ENCODE measurements at places on chromosomes 7 and 10.
A peak's percentile ranks its signal among the peaks of the same experiment; 100 is the strongest.

DNA sequence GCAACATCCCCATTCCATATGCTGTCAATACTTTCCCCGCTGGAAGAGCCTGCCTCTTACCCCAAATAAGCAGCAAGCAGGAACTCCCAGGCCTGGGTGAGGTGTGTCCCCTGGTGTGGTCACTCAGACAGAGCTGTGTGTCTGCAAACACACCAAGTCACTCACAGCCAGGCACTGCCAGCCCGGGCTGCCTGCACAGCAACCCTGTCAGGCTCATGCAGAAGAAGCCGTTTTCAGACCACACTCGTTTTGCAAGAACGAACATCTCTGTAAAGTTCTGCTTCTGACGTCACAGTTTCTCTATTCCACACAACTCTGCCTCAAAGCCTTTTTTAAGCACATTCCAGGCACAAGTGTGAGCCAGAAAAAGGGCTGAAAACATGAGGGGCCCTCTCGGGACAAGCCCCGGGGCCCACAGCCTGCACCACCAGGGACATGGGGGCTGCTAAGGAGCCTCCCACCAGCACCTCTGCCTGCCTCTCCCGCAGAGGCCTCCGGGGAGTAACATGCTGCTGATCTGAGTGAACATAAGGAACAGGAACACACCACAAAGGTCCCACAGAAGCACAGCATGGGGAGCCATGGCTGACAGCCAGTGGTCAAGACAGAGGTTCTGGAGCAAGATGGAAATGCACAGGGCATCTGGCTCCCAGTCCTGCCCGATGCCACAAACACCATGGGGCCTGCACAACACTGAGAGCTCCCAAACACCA is 11.4 kb downstream of the PTPRN2 start:
- no peak for DNase-seq

DNA sequence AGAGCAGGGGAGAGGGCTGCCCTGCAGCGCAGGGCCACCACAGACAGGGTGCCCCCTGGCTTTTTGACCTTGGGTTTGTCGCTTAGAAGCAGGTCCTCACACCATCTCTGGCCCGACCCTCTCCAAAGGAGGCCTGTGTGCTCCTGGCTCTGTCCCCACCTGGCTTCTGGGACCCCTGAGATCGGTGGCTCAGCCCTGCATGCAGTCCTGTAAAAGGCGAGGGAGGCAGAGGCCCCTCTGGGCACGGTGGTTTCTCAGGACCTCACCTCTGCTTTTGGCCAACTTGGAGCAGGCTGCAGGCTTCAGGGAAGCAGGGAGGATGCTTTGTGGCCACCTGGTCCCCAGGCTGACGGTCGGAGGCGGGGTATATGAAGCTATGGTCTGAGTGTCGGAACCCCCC is 21.4 kb downstream of the WDR86 start:
- DNase-seq = no peak

- DNase-seq = no peak
Measured at GRCh38 chr7:2967705-2968104, 76.0 kb downstream of the CARD11 start.

GRCh38 chr10:100736809-100737354 is 8.5 kb upstream of the PAX2 start:
- DNase-seq = no peak

DNA sequence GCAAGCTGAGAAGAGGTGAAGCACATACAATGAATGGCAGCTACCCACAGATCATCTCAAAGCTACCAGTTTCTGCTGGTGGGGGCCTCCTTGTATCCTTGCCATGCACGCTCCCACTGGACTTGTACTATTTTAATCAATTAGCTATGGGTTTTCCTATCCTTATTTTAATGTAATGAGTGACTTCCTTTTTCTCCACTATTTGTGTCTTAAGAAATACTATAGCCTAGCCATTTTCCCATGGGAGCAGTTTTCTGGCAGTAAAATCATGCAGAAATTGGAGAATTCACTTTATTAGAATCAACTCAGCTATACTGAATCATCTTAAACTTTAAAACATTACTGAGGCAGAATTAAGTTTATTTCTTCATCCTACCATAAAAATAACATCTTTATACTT is 73.5 kb downstream of the CTNNA3 start:
- DNase-seq = no peak

GRCh38 chr10:103648636-103649532 is 155.4 kb downstream of the NEURL1 start:
- peak; percentile 28 for DNase-seq

DNA sequence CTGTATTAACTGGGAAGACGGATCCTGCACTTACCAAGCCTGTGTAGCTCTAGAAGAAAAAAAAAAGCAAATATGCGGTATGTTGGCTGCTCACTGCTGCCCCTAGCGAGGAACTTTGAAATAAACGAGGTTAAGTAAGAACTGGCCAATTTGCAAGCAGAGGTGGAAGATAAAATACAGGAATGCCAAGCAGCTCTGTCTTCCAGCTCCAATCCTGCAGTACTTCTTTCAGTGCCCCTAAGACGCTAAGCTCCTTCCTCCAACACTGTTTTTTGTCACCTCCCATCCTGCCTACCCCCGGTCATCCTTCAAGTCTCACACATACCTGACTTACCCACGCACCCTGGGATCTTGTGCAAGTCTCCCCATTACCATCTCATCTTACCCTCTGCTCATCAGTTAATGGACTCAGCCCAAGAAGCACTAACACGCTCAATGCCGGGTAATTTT is 809 bp downstream of the C10orf143 start:
- peak; percentile 34 for DNase-seq

DNA sequence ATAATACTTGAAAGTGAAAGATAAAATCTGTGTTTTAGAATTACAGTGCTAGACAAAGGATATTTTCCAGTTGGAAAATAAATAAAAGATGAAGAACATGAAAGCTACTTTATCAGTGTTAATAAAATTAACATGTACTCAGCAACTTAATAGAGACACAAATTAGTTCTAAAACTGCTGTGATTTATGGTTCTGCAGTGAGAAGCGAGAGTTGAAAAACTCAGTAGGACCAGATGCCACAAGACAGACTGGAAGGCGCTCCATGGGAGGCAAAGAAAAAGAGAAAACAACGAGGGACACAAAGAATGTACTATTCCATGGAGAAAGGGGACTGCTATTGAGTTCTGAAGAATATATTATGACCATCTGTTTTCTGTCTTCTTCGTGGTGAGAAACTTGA is 590.4 kb downstream of the PHTF2 start:
- no peak for DNase-seq

DNA sequence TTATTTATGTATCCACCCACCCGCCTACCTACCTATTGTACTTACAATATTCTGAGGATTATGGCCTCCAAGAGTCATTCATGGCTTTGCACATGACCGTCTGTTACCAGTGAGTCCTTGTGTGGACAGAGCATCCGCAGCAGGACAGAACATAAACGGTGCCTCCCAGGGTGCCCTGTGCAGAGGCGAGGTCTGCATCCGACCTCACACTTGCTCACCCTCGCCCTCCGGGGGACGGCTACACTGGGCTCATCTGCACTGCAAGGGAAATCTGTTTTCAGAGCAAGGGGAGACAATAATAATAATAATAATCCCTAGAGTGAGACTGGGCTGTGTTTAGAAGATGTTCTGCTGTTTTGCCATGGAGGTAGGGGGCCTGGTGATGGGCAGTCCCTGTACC is 29.8 kb downstream of the PFKP start:
- DNase-seq = no peak

DNA sequence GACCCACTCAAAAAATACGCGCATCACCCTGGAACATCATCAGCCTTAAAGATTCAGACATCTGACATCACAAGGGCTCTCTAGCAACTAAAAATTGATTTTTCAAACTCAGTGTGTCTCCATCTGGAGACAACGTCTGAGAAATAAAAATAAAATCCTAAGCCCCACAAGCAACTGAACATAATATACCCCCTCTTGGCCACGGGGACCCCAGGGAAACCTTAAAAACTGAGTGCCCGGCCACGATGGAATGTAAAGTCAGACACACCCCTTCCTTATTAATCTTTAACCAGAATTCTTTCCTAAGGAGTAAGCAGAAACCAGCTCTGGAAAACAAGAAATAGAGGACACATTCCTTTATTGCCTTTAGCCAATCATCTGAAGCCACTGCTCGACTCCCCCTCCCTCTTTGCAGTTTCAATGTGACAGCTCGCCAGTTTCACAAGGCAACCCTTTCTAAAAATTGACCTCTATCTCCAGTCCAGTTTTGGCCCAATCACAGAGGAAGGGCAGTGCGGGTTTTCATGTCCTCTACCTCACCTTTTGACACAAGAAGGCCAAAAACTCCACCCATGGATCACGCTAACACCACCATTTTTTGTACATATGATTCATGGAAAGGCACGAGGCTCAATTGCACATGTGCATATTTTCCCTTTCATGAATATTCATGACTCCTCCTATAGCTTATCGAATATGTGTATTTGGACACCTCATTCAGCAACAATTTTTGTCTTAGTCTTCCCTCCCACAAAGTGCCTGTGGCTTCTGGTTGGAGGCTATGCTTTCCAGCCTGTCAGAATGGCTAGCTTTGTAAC is 24.2 kb downstream of the IFIT3 start:
- no peak for DNase-seq

DNA sequence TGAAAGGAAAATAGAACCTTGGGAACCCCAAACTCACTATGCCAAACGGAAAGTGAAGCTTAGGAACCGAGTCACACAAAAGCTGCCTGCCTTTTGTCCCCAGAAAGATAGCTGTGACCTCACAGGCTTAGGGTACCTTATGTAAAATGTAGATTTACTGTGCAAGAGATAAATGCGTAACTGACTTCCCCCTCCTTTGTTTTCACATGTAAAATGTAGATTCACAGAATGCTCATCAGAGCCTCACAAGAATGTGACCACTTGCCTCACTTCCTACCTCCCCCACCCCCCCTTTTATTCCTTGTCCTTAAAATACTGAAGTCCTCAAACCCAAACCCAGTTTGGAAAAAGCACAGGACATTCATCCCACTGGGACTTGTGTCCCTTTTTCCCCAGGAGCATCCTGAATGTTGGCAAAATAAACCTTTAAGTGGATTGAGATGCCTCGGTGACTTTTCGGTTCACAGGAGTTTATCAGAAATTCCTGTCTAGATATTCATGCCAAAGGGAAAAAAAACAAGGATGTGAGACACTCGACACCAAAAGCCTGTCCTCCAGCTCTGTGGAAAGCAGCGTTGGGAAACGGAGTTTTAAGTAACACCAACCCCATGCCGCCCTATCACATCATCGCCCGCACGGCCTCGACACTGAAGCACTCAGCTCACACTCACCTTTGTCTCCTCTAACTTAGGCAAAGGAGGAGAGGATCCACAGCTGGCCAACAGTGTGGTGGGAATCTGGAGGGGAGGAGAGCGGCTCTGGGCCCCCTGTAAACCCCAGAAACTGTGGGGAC is 45.9 kb downstream of the SVIL start:
- no peak for DNase-seq

DNA sequence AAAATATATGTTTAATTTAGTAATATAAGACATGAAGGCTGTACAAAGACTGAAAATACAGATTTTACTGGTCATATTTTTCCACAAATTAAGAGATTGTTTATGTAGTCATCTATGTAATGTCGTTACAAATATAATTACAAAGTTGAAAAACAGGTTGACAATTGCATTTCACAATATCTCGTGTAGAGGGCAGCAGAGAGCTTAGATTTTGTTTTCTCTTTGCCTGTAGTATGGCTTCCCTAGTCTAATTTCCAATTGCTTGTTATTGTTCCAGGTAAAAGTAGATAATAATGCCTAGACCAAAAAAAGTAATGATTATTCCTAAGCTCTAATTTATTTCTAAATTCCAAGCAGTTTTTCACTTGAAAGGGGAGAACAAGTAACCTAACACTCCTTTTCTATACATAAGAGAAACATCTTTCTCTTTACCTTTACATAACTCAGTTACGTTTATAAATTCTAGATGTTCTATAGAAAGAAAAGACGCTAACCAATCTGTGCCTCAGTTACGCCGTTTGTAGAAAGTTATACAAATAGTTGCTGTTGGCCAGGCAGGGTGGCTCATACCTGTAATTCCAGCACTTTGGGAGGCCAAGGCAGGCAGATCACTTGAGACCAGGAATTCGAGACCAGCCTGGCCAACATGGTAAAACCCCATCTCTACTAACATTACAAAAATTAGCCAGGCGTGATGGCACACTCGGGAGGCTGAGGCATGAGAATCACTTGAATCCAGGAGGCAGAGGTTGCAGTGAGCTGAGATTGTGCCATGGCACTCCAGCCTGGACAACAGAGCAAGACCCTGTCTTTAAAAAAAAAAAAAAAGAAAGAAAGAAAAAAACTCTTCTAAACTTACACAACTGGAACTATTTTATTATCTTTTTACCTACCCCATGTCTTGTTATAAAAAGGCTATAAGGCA is 30.0 kb downstream of the NET1 start:
- no peak for DNase-seq

- DNase-seq = no peak
Measured at GRCh38 chr10:97685395-97685958, 1.6 kb downstream of the AVPI1 start.

Data from GOT3 (cell line).